ENCODE measurements at places on chromosomes 11 and 22. TPM values are rescaled to one million over a fixed set of nuclear protein-coding genes. Genes with fewer than 3 reads are reported as not detected.

DNA sequence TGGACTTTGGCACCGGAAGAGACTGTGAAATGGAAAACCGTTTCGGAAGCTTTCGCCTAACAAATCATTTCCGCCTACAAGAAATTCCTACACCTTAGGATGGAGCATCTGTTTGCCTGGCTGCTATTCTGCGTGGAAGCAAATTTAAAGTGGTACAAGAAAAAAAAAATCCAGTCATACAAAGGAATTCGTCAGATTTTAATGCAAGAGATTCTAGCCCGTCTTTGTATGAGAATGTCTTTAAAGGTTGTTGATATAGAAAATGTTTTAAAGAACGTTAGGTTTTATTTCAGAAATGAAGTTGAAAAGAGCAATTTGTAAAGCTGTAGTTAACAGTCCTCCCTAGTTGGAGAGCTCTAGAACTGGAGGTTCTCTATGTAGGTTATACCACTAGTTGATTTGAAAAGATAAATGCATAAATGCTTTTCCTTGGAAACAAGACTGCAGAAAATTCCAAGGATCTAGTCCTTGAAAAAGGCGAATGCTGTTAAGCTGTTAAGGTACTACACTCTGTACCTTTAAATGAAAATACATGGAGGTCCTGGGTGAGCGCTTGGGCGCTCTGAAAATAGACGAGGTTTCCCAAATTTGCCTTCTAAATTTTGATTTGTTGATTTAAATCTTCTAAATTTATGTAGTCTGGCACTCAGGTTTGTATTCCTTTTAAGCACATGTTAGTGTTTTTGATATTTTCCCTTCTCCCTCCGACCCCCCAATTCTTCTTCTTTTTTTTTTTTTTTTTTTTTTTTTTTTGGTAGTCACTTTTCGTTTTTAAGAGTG, 2.4 kb downstream of the NCR3LG1 start:
- peaks cover 10% of the 10 kb centered on the region for H3K4me1 ChIP-seq

DNA sequence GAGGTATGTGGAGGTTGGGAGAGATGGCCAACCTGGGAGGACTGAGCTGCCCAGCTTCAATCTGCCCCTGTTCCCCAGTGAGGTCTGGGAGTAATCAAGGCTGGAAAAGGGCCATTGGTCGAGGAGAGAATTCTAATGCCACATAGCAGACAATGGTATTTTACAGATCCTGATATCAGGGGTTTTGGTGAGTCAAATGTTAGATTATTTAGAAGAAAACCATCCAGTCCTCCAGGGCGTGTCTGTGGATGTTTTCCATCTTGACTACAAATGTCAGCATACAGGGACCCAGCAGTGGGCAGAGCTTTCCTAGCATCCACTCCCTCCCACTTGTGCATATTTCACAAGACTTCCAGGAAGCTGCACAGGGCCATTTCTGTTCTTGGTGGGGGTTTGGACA, 107.9 kb downstream of the SCN3B start:
- no peak overlapping the region for H3K4me3 ChIP-seq
- H3K27me3 ChIP-seq: no peaks in the 10 kb centered on the region
- no peak for DNase-seq
- H3K4me1 ChIP-seq: peaks cover 7% of the 10 kb centered on the region
- no peaks in the 10 kb centered on the region for H3K36me3 ChIP-seq

GRCh38 chr22:26898946-26899605, 241.7 kb downstream of the MIAT start:
- no peak for DNase-seq
- peaks cover 9% of the 10 kb centered on the region for H3K4me1 ChIP-seq
- no peak overlapping the region for H3K27ac ChIP-seq
- H3K27me3 ChIP-seq: peaks cover 21% of the 10 kb centered on the region

DNA sequence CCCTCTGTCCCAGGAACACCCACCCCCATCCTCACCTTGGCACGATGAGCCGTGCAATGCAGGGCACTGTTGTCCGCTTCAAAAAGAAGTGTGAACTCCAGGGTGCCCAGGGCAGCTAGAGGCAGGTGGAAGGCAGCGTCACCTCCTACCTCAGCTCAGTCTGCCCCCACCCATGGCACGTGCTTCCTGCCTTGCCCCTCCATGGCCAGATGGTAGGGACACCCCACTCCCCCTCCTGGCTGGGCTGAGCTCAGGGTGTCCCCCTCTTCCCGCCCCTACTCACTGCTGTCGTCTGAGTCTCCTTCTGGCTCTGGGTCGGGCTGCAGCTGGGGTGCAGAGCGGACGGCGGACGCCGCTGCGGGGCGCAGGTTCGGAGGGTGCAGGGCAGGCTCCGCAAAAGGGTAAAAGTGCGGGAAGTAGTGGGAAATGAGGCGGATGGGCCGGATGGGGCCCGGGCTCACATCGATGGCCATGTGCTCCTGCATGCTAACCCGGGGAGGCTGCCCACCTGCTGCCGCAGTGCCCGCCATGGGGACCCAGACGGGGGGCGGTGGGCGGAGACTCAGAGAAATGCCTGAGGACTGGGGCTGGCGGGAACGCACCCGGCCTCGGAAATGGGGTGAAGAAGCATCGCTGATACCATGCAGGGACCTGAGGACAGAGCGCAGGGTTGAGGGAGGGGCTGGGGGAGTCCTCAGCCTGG, 9.1 kb downstream of the NDUFV1 start:
- H3K36me3 ChIP-seq: peaks cover 13% of the 10 kb centered on the region
- peaks cover 10% of the 10 kb centered on the region for H3K27me3 ChIP-seq
- DNase-seq: no peak

DNA sequence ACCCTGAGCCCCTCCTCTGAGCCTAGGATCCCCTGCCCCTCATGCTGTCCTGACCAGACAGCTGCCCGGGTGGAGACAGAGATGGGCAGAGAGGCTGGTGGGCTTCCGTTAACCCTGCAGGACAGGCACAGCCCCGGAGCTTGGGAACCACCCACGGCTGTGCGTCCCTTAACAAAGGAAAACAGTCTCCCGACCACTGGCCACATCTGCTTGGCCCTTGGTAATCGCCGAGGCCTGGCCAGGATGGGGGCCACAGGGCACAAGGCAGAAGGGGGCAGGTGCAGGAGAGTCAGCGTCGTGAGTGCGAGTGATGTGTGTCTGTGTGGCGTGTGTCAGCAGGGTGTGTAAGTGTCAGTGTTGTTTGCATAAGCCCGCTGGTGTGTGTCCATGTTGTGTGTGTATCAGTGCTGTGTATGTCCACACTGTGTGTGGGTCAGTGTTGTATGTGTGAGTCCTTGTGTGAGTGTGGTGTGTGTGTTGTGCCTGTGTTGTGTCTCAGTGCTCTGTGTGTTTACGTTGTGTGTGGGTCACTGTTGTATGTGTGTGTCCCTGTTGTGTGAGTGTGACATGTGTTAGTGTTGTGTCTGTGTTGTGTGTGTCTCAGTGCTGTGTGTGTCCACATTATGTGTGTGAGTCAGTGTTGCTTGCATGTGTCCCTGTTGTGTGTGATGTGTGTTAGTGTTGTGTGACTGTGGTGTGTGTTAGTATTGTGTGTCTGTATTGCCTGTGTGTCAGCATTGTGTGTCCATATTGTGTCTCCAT, 369.5 kb downstream of the BRD1 start:
- H3K27me3 ChIP-seq: no peaks in the 10 kb centered on the region
- H3K36me3 ChIP-seq: no peaks in the 10 kb centered on the region
- H3K4me1 ChIP-seq: no peaks in the 10 kb centered on the region
- no peak for DNase-seq
- no peak overlapping the region for H3K4me3 ChIP-seq
- H3K27ac ChIP-seq: no peak overlapping the region

GRCh38 chr11:103047837-103048236, 44.1 kb downstream of the DCUN1D5 start:
- no peaks in the 10 kb centered on the region for H3K27me3 ChIP-seq
- no peak for DNase-seq
- no peak overlapping the region for H3K27ac ChIP-seq
- no peaks in the 10 kb centered on the region for H3K4me1 ChIP-seq

The PRG3 gene
- polyA plus RNA-seq: not detected

The SCGB1D2 gene
- not detected for polyA plus RNA-seq

The CRYBB3 gene
- not detected for polyA plus RNA-seq

The GLB1L2 gene
- polyA plus RNA-seq: 5.1 TPM
